Caco-2 (cell line): ENCODE measurements at places on chromosomes 11 and 22.

DNA sequence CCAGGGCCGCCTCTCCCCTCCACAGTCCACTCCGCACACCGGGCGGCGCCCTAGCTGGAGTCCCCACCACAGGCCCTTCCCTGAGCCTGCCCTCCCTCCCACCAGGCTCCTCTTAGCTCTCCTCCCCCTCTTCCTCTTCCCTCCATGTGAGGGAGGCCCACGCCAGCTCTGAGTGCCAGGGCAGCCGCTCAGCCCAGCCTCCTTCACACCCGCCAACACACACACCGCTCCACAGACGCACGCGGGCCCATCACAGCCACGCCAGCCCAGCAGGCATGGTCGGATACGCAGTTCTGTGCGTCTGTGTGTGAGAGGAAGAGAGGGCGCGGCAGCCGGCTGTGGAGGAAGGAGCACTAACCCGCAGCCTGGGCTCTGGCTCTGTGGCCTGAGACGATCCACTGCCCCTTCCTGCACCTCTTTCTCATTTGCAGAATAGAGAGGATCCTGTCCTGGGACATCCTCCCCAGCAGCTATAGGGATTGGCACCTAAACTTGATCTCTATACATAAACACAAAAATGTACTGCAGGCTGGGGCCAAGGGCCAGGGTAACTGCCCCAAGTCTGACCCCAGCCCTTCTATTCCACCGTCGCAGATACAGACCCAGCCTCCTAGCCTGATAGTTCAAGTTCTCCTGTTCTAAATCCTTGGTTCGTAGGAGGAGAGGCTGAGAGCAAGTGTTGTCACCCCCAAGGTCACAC, 3.5 kb downstream of the CHRM4 start:
- DNase-seq, result no peak

DNA sequence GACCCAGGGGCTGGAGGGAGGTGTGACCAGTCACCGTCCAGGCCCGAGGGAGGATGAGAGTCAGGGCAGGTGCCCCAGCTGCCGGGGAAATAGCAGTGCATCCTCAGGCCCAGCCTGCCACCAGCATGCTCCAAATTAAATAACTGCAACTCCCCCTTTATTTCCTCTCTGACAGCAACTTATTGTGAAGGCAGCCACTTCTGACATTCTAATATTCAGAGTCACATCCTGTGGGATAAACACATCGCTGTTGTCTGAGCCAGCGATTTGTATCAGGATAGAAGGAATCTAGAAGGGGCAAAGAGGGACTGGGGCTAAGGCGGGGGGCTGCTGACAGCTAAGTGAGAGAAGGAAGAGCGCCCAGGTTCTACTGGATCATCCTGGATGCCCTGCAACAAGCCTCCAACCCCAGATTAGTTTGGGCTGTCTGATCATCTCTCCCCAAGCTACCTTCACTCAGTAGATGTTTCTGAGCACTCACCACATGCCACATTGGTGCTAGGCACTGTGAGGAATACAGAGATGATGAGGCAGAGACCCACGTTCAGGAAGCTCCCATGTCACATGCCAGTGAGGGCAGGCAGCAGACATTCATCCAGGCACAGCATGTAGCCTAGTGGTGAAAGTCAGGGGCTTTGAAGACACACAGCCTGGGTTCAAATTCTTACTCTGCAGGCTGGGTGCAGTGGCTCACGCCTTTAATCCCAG, 214.1 kb downstream of the BUD13 start:
- DNase-seq, result no peak

GRCh38 chr11:121437018-121437685, 15.0 kb upstream of the SORL1 start:
- no peak for DNase-seq

DNA sequence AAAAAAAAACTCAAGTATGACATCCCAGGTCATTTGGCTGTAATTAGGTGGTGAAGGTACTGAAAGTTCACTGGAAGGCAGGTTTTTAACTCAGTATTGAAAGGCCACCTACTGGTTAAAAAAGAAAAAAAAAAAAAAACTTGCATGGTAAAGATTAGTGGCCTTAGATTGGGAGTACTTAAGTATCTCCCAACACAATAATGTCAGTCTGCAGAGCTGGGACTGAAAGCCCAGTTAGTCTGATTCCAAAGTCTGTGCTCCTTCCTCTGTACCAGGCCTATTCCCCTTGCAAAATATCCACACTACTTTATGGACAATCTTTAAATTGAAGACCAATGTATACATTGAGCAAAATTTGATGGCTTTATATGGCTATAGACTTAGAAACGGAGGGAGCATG, 85.5 kb downstream of the NOX4 start:
- no peak for DNase-seq

DNA sequence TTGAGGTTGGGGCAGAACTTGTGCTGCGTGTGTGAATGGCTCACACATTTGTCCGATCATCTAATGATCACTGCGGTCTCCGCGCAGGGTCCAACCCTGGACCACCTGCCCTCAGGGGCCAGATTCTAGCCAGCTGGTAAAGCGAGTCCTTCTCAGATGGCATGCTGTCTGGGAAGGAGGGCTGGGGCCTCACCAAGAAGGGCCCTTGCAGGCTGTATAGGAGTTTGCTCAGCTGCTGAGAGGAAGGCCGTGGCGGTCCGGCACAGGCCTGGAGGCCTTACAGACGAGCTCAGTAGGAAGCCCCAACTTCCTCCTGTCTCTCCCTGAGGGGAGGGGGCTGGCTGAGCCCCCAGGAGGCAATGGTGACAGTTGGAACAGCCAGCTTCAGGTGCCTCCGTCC, 13.7 kb downstream of the PHLDA2 start:
- DNase-seq, result no peak

- DNase-seq, result no peak
Measured at GRCh38 chr22:20247608-20248171, 20.4 kb downstream of the RTN4R start.

DNA sequence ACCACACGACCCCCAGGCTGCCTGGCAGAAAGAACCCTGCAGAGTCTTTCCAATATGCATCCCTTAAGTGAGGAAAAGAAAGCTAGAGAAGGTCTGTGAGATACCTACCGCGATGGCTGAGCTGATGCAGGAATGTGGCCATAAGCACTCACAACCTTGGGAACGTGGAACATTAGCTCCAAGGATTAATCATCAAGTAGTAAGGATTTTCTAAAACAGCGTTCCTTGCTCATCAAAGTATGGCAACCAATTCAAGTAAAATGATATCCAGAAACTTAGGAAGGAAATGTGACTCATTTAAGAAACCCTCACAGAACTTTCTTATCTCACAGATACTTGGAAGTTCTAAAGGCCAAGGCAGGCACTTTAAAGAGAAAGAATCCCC, 12.8 kb downstream of the PACSIN2 start:
- DNase-seq, result no peak

DNA sequence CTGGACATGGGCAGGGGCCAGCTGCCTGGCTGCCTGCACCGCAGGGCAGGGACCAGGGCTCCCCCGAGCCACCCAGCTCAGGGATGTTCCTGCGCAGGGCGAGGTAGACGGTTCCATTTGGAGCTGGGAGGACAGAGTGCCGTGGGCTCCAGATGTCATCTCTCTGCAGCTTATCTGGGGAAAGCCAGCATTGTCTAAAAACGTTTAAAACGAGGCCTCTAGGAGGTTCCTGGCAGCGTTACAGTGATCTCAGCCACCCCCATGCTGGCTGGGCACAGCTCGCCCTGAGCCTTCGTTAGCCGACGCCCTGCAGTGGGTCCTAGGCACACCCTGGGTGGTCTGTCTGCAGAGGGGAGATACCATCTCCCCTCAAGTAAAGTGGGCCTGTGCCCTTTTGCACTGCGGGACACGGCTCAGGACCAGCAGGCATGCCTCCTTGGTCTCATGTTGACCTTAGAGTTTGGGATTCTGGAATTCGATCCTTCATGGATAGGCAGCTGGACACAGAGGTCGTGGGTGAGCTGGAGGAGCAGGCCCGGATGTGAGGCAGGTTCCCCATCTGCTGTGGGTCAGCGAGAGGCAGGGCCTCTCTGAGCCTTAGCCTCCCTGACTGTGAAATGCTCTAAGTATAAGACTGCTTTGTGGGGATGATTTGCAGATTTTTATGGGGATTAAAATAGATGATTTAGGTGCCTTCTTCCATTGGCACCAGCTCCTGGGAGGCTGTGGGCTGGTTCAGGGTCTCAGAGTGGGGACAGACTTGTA, 14.1 kb downstream of the SYNGR1 start:
- no peak for DNase-seq

- no peak for DNase-seq
Measured at GRCh38 chr11:45655012-45655283, 10.5 kb downstream of the CHST1 start.

DNA sequence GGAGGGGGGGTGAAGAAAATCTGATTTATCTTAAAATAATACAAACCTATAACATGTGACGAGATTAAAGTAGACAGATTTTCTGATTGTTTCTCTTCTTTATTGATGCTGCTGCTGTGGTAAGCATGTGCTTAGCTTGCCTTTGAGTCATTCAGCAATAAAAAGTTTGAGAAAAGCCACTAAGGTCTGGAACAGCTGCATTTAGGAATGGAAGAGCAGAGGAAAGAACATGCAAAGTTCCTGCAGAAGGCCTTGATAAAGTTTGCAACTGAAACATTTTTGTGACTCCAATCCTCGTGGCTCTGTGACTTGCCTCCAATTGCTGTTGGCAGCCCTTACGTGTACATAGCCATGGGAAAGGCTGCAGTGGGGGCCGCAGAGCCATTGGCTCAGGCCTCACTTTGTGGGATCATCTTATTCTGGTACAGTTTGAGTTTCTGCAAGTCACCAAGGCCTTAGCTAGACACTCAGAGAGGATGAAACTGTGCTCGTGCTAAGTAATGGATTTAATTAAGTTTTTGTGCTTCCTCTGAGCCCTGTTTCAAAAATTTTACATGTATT, 370.2 kb downstream of the AASDHPPT start:
- DNase-seq, result no peak

- DNase-seq, result no peak
Measured at GRCh38 chr22:17997456-17997855, 26.9 kb downstream of the MICAL3 start.

DNA sequence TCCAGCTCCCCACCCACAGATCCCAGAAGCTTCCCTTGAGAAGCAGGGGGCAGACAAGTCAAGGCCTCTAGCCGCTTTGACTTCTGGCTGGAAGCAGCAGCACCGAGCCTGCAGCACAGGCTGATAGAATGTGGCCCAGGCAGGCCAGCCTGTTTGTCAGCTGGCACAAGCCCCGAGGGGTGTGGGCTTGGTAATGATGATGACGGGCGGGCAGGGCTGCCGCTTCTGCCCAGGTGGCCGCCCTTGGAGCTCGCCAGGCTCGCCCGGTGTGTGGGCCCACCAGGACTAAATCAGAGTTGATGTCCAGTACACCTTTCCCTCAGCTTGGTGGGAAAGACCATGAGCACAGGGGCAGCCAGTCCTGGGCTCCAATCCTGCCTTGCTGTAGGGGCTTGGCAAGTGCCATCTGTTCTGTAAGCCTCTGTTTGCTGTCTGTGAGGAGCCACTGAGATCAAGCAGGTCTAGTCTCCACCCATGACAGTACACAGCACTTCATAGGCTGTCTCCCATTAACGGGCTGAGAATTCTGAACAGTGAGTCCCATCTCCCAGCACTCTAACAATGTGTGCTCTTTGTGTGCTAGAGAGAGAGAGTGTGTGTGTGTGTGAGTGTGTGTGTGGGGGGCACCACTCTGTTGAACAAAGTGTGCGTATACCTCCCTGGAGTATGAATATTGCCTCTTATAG, 26.8 kb downstream of the MICAL2 start:
- no peak for DNase-seq

DNA sequence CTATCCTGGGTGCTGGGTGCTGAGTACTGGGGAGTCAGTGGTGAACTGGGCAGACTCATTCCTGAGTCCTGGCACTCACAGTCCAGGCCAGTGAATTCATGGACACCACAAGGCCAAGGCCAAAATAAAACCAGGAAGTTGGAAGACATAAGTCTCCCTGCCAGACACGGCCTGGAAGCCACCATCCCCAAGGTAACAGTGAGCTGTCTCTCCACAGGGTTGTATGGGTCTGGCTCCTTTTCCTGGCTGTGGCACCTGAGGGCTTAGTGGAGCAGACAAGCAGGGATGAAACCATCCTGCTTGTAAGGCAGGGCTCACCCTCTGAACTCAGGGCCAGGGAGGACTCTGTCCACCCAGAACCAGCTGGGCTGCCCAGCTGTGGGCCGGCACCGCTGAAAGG, 54.7 kb upstream of the ALX4 start:
- DNase-seq, result no peak
